ENCODE measurements at places on chromosomes 12 and 14.

DNA sequence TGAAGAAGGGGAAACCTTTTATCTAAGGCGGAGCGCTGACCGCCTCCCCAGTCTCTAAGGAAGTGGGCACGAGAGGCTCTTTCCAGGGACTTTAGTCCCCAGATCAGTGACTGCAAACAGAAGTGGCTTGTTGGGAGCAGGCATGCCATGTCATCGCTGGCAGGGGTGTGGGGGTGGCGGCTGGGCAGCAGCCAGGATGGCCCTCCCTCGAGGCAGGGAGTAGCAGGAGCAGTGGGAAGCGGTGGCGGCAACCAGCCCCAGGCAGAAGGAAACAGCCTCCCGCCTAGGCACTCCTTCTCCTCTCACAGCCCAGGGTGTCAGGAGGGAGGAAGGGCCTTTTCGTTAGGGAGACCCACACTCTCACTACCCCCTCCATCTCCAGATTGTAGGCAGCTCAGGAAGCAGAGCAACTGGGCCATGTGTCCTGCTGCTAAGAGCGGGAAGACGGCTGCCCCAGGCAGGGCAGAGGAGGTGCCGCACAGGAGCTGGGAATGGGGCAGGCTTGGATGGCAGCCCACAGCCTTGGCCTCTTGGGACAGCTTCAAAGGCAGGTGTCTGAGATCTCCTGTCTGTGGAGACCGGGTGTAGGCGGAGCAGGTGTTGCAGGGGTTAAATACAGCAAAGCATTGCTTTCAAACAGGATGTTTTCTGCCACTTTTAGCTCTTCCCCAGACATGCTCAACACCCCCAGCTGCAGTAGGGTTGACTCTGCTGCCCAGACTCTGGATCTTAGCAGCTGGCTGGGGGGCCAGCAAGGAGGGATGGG, 21.8 kb downstream of the VDR start:
- no peak for DNase-seq

GRCh38 chr14:23131482-23131881, 12.4 kb upstream of the CEBPE start:
- DNase-seq: no peak

DNA sequence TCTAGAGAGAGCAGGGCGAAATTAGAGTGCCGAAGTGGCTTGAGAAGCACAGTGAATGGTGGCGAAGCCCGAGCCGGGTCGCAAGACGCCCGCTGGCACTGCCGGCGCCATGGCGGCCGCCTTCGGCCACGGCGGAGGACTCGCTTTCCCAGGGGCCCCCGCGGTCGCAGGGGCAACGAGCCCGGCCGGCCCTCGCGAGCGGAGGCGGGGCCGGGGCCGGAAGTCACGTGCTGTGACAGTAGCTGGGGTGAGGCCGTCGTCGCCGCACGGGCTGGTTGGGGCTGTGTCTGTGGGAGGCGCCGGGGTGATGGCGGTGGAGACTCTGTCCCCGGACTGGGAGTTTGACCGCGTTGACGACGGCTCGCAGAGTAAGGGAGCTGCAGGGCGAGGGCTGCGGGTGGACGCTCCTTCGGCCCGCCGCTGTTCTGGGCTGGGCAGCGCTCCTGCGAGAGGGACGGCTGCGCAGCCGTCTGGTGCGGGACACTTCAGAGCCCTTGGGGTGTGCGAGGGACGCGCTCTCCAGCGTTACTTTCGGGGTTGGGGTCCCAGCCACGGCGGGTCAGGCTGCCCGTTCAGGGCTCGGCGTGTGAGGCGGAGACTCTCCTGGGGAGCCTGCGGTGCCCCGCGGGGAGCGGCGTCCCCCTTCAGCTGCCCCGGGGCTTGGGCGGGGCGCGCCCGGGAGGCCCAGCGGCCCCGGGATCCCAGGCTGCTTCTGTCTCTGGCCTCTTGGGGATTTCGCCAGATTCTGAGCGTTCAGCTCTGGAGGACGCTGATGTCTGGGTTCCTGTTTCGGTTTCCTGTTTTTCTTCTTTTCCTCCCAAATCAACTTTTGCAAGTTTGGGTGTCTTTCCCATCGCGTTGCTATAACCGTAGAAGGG, at the start of gene WASHC4:
TSS of gene WASHC4 (plus strand) at position 238 of the 878 bp plus-strand sequence. CDS start at position 308, 70 bp downstream.
- peak; percentile 79 for DNase-seq

DNA sequence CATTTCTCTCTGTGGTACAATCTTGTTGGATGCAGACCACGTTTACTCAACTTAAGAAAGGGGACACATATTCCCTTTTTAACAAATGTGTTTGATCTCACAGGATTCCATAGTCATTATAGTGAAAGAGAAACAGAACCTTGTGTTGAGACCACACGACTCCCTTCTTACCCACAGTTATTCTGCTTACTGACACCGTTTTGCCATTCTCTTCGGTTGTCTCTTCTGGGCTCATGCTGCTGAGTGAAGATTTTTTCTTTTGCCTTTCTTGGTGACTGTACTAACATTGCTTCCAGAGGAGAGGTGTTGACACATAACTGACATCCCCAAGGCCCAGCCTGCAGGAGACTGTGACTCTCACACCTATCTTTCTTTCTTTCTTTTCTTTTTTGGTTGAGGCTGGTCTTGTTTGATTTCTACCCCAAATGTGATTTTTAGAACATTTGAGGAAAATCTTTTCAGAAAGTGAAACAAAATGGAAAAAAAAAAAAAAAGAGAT, 61.2 kb upstream of the OTOGL start:
- DNase-seq: no peak

GRCh38 chr14:103563844-103564505, 1.2 kb downstream of the COA8 start:
- DNase-seq: peak; percentile 21

DNA sequence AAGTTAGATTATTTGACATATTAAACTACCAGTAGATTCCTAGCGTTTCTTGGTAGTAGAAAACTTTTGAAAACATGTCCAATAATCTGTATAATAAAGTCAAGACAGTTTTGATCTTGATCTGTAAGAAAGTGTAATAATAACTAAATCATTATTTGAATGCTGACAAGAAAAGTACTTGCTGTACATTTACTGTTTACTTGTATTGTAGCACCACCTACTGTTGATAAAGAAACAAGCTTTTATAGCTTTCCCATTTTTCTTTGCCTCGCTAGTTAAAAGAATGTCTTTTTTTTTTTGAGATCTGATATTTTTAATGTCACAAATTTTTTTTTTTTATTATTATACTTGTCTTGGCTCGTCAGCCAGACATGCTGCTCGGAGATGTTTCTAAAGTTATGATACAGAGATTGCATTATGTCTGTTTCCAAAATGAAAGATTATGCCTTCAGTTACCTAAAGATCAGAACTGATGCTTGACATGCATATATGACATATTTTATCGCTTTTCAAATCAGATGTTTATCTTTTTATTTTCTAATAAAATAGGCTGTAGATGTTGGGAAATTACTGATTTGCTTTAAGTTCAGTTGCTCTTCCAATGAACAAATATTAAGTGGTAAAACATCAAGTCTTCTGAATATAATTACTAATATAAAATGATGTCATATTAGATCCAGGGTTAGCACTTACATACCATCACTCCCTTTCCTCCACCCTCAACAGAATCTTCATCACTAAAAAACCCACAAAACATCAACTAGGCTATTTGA, 140.5 kb downstream of the AKAP6 start:
- peak; percentile 48 for DNase-seq

DNA sequence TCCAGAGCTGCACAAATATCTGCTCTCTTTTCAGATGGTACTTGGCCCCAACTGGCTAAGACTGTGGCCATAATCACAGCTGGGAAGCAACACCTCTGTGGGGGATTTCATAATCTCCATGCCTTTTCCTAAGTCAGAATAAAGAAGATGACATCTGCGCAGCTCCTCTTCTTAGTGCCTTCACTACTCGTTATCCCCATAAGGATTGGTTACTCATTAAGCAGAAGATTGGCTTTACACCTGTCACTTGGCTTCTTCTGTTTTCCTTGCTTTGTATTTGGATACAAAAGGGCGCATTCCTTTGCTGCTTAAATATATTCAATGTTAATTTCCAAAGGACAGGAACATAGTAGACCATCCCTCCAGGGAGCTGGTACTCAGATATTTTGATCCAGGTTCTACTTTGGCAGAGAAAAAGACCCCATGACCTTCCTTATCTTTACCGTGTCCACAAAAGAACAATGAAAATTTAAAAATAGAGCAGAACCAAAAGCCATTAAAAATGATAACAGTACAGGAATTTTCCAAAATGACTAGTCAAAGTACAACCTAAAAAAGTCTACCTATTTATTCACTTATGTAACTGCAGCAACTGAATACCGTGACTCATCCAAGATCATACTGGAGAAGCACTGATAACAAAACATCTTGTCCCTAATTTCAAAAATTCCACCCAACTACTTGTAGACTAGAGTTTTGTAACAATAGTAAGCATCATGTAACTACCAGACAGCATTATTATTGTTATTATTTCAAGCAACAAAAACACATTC, 352.3 kb upstream of the TMPO start:
- no peak for DNase-seq

- DNase-seq: no peak
Measured at GRCh38 chr12:6193853-6194815, 6.1 kb upstream of the CD9 start.

DNA sequence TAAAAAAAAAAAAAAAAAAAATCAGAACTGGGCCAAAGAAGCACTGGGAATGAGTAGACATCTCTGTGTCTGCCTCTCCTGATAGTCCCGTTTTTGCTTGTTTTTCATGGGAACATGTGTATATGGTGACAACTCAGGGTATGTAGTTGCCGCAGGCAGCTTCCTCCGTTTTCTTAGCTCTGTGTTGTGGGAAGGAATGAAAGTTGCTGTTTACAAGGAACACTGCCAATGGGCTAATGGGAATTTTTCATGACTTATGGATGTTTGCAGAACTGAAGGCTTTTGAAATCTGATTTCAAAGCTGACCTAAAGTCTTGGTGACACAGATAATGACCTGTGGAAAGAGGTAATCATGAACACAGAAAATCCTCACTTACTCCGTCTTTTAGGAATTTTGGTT, 146.4 kb upstream of the BTG1 start:
- no peak for DNase-seq

- DNase-seq: no peak
Measured at GRCh38 chr12:93500667-93501066, 33.4 kb downstream of the MRPL42 start.

DNA sequence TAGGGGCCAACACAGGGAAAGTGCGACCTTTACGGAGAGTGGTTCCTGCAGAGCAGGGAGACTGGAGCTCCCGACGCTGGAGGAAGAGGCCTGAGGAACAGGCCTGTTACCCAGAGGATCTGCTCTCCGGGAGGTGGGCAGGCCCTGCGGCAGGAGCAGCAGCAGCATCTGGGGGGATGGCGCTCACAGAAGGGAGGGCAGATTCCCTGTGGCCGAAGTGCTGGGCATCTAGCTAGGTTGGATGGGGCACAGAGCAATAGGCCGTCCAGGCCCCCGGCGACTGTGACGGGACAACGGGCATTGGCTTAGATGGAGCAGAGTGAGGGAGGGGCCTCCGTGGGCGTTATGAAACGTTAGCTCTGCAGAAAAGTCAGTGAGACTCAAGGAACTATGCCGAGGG, 135.6 kb downstream of the PIWIL1 start:
- DNase-seq: no peak

DNA sequence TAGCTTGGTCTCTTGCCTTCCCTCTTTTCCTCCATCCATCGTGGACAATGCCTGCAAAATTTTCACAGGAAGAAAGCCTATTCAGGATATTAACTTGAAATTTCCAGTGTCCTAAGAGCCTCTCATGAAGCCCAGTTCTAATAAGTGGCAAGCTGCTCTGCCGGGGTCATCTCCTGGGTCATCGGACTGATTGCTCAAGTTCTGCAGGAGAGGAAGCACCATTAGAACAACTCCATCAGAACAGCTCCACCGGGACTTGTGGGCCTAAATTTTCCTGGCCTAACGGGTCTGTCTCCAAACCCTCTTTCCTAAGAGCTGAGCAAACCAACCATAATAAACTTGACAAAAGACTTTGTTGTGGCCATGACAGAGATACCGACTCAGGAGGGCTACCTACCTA, 13.9 kb downstream of the ERG28 start:
- DNase-seq: no peak

DNA sequence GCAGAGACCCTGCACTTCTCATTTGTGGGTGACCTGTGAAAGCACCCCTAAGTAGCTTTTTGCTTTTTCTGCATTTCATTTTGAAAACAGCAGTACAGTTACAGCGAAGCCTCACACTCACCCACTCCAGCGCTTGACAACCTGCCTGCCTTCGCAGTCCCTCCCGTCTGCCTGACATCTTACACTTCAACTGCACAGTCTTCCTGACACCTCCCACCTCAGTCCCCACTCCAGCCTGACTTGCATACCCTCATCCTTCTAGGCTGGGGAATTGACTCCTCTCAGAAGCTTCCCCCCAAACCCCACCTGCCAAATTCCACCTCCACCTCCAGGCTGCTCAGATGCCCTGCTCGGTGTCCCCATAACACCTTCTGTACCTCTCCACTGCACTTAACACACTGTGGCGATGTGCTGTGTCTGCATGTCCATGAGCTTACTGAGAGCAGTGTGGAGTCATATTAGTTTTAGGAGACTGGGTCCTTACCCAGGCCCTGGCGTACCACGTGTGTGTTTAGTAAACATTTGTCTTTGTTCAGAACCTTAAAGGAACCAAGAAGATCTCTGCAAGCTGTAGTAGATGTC, 159.4 kb downstream of the PRKCH start:
- no peak for DNase-seq

DNA sequence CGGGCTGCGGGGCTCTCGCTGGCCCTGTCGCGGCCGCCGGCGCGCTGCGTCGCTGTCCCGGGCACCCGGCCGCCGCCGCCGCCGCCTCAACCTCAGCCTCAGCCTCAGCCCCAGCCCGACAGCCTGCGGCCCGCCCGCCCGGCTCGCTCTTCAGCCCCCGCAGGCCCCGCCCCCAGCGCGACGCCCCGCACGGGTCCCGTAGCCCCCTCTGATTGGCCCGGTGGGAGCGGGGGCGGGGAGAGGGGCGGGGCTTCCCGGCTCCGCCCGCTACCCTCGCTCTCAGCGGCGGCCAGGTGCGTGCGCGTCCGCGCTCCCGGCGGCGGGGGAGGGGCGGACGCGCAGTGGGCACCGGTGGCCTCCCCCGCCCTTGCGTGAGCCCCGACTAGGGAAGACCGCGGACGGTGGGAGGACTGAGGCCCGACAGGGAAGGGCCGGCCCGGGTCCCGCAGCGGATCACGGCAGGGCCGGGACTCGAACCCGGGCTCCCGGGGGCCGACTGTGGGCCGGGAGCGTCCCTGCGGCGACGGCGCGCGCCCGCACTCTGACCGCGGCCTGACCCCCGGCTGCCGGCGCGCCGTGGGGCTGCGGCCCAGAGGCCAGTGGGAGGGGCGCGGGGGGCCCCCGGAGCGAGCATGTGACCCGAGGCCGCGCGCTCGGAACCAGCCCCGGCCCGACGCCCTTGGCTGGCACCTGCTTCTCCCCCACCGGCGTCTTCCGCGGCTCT, at the start of gene PPP1R13B:
TSS of gene PPP1R13B (minus strand) at position 125 of the 724 bp plus-strand sequence. CDS start 268 bp downstream, outside the sequence.
- peak; percentile 80 for DNase-seq
